ENCODE measurements at places on chromosomes 6 and 20. TPM values are rescaled to one million over a fixed set of nuclear protein-coding genes. Genes with fewer than 3 reads are reported as not detected.

TSPO2 gene
- not detected for polyA plus RNA-seq

VSTM2L gene
- not detected for polyA plus RNA-seq

USP49 gene
- 0.34 TPM for polyA plus RNA-seq

RIPOR2 gene
- polyA plus RNA-seq: 413 TPM

ETV7 gene
- polyA plus RNA-seq: 0.60 TPM

ENPP3 gene
- 0.16 TPM for polyA plus RNA-seq

DNA sequence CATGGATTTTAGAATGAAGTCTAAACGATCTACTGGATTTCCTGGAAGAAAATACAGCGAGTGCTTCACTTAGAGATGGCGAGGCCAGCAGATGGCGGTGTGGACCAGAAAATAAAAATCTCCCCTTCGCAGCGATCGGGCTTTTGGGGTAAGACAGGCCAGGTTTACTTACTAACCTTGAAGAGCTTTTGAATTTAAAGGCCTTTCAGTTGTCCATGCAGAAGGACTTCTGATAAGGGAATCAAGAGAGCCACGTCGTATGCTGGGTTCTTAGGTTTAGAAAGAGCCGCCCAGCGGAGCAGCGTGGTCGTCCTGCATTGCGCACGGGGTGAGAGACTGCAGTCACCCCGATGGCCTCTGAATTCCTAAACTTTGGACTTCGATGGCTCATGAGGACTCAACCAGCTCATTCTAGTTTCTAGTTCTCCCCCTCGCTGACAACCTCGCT lies 125.2 kb upstream of the RALGAPA2 start:
- no peak overlapping the region for H3K27ac ChIP-seq
- peaks cover 16% of the 10 kb centered on the region for H3K27me3 ChIP-seq
- no peak overlapping the region for H3K4me3 ChIP-seq

GRCh38 chr20:10532361-10532760 lies 97.3 kb downstream of the SLX4IP start:
- peaks cover 4% of the 10 kb centered on the region for H3K36me3 ChIP-seq
- no peak overlapping the region for H3K4me3 ChIP-seq
- no peaks in the 10 kb centered on the region for H3K27me3 ChIP-seq
- DNase-seq: no peak

DNA sequence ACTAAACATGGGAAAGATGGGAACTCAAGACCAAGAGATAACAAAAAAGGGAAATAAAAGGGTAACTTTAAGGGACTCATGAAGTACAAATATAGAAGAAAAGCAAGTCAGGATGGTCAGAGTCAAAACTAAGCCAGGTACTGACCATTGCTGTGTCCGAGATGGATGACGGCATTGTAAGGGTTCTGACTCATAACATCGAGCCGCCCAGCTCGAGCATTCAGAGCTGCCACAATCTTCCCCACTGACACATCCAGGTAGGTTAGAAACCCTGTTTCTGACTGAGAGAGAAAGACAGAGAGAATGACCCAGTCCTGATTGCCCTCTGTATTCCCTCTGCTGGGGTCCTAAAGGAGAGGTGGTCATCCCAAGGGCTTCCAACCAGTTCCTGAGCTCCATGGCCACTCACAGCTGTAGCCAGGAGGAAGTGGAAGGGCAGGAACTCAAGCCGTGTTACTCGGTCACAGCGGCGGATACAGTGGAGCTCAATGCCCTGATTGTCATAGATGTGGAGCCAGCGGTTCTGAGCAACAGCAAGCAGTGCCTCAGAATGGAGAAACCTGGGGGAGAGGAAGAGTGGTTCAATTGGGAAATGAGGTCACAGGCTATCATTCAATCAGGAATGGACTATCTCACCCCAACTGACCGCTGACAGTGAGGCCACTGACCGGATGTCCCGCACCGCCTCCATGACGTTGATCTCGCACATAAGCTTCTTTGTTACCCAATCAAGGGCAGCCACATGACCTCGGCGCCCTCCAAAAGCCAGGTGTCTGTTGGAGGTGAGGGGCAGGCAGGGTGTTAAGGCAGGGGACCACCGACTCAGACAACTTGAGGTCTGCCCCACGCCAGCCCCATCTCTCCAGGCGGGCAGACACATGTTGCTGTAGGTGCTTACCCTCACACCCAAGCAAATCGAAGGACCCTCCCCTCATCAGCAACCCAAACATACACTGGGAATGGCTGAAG lies 1.8 kb downstream of the WDR46 start:
- H3K36me3 ChIP-seq: peaks cover 10% of the 10 kb centered on the region
- no peak for DNase-seq
- H3K4me3 ChIP-seq: peak overlapping the region; percentile 98
- H3K27ac ChIP-seq: peak overlapping the region; percentile 50

GRCh38 chr6:128259029-128259724 lies 261.2 kb downstream of the PTPRK start:
- DNase-seq: no peak
- peak overlapping the region; percentile 56 for H3K4me3 ChIP-seq
- peak overlapping the region; percentile 87 for H3K27ac ChIP-seq
- peaks cover 3% of the 10 kb centered on the region for H3K36me3 ChIP-seq
- no peaks in the 10 kb centered on the region for H3K27me3 ChIP-seq

DNA sequence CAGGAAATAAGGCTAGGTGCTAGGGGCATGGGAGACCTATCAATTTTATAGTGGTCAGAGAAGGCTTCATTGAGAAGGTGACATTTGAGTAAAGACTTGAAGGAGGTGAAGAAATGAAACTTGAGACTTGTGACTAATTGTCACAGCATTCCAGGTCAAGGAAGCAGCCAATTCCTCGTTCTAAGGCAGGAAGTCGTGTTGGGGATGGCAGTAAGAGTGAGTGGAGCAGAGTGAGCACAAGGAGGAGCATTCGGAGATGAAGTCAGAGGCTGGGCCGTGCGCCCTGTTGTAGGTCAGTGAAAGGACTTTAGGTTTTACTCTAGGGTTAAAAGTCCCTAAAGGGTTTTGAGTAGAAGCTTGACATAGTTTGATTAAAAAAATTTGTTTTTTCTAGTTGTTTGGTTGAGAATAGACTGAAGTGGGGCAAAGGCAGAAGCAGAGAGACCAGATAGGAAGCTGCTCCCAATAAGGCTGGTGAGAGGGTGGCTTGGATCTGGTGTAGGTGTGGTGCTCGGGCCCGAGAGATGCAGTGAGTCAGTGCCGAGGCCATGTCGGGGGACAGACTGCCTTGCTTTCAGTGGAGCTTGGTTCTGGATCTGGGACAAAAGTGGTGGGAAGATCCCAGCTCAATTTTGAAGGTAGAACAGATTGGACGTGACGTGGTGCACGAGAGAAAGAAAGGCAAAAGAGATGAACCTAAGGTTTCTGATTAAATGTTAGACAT lies 2.6 kb upstream of the RSPH3 start:
- no peak overlapping the region for H3K27ac ChIP-seq
- DNase-seq: no peak
- no peak overlapping the region for H3K4me3 ChIP-seq

GRCh38 chr6:148598724-148599123 lies 148.1 kb upstream of the UST start:
- no peak overlapping the region for H3K4me3 ChIP-seq
- H3K36me3 ChIP-seq: no peaks in the 10 kb centered on the region
- H3K27ac ChIP-seq: no peak overlapping the region
- no peaks in the 10 kb centered on the region for H3K4me1 ChIP-seq

GRCh38 chr6:150297327-150298029 lies 71.3 kb upstream of the IYD start:
- DNase-seq: no peak
- H3K4me1 ChIP-seq: no peaks in the 10 kb centered on the region
- H3K4me3 ChIP-seq: no peak overlapping the region
- H3K27ac ChIP-seq: no peak overlapping the region

DNA sequence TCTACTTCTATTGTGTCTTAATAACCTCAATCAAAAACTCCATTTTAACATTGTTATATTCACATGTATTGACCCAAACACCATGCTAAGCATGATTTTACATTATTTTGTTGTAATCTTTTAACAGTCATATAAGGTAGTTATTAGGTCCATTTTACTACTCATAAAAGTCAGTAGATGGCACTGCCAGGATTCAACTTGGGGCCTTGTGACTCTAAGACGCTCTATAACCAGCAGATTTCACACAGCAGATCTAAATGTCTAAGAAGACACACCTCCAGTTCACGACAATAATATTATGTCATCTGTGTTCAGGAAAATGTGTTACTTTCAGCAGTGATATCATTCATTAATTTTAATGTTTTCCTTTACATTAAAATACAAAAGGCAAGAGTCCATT lies 88.0 kb downstream of the FRK start:
- H3K4me1 ChIP-seq: no peaks in the 10 kb centered on the region
- peaks cover 14% of the 10 kb centered on the region for H3K27me3 ChIP-seq
- no peaks in the 10 kb centered on the region for H3K36me3 ChIP-seq

DNA sequence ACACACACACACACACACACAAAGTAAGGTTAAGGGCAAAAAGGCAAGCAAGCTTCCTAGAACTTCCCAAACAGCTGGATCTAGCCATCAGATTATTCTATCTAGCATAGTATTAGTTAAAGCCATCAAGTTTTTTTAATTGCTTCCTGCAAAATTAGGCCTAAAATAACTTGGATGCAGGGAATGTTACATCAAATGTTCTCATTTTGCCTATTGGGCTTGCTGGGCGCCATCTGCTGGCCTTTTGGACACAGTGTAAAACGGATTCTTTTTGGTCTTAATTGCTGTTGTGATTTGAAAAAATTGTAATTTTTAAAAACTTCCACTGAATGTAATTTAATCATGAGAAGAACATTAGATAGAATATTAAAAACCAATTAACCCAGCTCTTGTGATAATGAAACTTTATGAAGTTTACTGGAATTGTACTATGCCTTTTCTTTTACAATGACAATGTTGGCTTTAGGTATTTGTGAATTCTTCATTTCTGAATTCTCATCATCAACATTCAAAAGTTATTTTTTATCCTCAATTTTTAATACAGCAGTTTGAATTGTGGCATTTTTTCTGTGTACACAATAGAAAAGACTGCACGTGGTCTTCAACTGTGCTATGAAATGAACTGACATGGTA lies 6.8 kb downstream of the MKKS start:
- no peak overlapping the region for H3K27ac ChIP-seq
- peak; percentile 29 for DNase-seq
- H3K36me3 ChIP-seq: no peaks in the 10 kb centered on the region
- H3K4me1 ChIP-seq: peaks cover 29% of the 10 kb centered on the region

DNA sequence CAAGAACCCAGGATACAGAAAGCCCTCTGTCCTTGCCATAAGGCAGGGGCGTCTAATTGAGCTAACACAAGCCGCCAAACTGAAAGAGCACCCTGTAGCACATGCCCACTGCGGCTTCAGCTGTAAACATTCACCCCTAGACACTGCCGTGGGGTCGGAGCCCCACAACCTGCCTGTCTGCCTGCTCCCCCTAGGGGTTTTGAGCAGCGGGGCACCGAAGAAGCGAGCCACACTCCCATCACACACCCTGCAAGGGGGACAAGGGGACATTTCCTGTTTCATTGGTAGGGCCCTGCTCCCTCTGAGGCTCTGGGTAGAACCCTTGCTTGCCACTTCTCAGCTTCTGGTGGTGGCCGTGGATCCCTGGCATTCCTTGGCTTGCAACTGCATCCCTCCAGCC lies 45.2 kb upstream of the BCLAF1 start:
- H3K4me3 ChIP-seq: no peak overlapping the region
- no peak overlapping the region for H3K27ac ChIP-seq
- no peaks in the 10 kb centered on the region for H3K27me3 ChIP-seq
- H3K4me1 ChIP-seq: no peaks in the 10 kb centered on the region
- no peaks in the 10 kb centered on the region for H3K36me3 ChIP-seq

- peaks cover 26% of the 10 kb centered on the region for H3K36me3 ChIP-seq
- H3K27me3 ChIP-seq: no peaks in the 10 kb centered on the region
- H3K4me3 ChIP-seq: no peak overlapping the region
- DNase-seq: no peak
- H3K4me1 ChIP-seq: peaks cover 1% of the 10 kb centered on the region
Measured at GRCh38 chr6:161215193-161215592, 58.7 kb downstream of the AGPAT4 start.

DNA sequence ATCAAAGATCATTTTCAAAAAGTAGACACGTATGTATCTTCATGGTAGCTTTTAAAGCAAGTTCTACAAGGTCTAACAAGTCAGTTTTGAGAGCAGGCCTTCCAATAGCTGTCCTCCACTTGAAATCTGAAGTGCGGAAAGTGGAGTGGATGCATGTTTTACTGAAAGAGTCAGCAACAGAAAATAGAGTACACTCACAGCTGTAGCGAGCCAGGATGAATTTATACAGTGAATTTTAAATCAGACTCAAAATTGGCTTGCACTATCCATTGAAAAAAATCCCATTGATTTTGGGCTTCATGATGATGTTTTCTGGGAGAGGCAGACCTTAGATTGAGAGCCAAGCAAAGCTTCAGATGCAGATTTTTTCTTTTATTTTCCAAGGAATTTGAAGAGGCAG lies 80.6 kb downstream of the GJA10 start:
- no peak for DNase-seq
- H3K4me3 ChIP-seq: no peak overlapping the region
- H3K27ac ChIP-seq: no peak overlapping the region
- H3K27me3 ChIP-seq: no peaks in the 10 kb centered on the region
- peaks cover 3% of the 10 kb centered on the region for H3K36me3 ChIP-seq
- peaks cover 23% of the 10 kb centered on the region for H3K4me1 ChIP-seq

- H3K4me3 ChIP-seq: no peak overlapping the region
- H3K36me3 ChIP-seq: peaks cover 9% of the 10 kb centered on the region
- no peak for DNase-seq
- no peaks in the 10 kb centered on the region for H3K4me1 ChIP-seq
Measured at GRCh38 chr6:1424306-1424927, 35.0 kb downstream of the FOXF2 start.

DNA sequence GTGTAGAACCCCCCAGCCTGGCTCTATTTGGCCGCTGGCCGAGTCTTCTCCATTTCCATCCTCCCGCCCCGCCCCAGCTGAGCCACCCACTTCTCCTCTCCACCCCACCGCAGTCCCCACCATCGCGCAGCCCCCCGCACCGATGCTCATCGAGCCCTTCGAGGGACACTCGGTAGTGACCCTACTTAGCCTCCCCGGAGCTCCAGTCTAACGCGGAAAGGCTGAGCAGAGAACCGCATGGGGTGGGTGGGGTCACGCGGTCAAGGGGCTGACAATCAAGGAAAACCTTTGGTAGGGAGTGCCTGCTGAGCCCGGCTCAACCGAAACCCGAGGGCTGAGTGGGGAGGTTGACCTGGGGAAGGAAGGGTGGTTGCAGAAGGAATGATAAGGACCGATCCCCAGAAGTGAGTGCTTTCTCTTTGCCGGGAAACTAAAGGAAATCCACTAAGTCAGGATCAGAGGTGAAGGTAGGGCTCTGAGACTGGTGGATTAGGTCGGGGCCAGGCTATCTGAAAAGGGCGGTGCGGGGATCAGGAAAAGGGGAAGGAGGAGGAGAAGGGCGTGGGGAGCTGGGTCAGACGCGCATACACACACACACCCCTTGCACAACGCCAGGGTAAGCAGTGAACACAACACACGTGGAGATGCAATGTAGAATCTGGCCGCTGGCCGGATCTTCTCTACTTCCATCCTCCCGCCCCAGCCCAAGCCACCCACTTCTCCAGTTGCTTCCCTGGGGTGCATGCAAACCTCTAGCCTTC lies 49.8 kb downstream of the CPXM1 start:
- H3K4me3 ChIP-seq: peak overlapping the region; percentile 81
- no peak for DNase-seq
- H3K36me3 ChIP-seq: no peaks in the 10 kb centered on the region
- no peaks in the 10 kb centered on the region for H3K27me3 ChIP-seq
- H3K4me1 ChIP-seq: peaks cover 32% of the 10 kb centered on the region

All from naive thymus-derived CD8-positive, alpha-beta T cell (primary cell).